ENCODE measurements at places on chromosomes 3 and 15.

GRCh38 chr3:145557405-145557804, 603.6 kb downstream of the PLOD2 start:
- no peaks in the 10 kb centered on the region for H3K27me3 ChIP-seq
- no peak overlapping the region for H3K4me3 ChIP-seq
- H3K36me3 ChIP-seq = no peaks in the 10 kb centered on the region
- no peaks in the 10 kb centered on the region for H3K4me1 ChIP-seq

DNA sequence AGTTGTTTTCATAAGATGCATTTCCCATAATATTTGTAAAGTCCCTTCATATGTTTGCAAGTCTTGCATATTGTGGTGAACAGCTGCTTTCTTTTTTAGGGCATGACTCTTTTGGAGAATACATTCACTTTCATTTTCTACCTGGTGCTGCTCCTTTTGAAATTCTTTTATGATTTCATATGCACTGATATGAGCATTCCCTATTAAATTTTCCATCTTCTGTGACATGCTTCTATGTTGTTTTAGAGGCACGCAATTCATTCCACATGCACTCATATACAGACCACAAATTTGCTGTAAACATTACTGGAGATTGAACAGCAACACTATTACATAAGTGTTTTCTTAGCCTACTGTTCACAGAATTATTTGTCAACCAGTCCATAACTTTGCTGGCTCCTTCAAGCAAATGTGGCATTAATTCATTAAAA, 92.8 kb upstream of the TNFSF10 start:
- H3K27me3 ChIP-seq = no peaks in the 10 kb centered on the region
- H3K4me3 ChIP-seq = no peak overlapping the region
- no peaks in the 10 kb centered on the region for H3K36me3 ChIP-seq
- DNase-seq = no peak

DNA sequence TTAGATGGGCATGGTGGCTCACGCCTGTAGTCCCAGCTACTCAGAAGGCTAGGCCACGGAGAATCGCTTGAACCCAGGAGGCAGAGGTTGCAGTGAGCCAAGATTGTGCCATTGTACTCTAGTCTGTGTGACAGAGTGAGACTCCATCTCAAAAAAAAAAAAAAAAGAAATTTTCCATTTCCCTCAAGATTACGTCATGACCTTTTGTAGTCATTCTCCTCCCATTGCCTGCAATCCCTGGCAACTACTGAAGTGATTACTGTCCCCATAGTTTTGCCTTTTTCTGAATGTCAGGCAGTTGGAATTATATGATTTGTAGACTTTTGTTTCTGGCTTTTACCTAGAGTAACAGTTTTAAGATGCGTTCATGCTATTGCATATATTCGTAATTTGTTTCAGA, 28.0 kb downstream of the WDR76 start:
- no peak overlapping the region for H3K4me3 ChIP-seq
- H3K36me3 ChIP-seq = peaks cover 95% of the 10 kb centered on the region
- no peaks in the 10 kb centered on the region for H3K4me1 ChIP-seq
- H3K27me3 ChIP-seq = no peaks in the 10 kb centered on the region

DNA sequence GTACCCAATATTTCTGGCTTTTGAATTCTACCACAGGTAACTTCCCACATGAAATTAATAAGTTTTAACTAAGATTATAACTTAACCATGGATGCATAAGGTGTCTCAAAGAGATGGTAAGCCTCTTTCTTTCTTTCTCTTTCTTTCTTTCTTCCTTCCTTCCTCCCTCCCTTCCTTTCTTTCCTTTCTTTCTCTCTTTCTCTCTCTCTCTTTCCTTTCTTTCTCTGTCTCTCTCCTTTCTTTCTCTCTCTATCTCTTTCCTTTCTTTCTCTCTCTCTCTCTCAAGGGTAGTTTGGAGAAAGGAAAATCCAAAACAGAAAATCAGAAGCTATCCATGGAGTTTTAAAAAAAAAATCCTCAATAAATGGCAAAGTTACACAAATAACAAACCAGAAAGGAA, 10.4 kb upstream of the MTMR14 start:
- H3K4me3 ChIP-seq = no peak overlapping the region
- no peaks in the 10 kb centered on the region for H3K36me3 ChIP-seq
- H3K27ac ChIP-seq = no peak overlapping the region
- H3K27me3 ChIP-seq = no peaks in the 10 kb centered on the region

DNA sequence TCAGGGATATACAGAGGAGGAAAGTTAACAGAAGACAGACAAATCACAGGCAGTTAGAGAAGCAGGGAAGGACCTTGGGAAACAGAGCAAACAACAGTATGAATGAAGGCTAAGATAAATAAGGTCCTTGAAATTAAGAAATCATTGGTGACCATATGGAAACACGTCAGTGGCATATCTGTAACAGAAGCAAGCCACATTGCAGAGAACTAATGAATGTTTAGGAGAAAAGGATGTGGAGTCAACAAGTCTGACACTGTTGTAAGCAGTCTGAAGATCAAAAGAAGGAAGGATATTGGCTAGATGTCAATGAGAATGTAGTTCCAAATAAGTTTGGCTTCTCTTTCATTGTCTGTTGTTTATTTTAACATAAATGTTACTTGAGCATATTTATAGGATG, 542.4 kb downstream of the UNC13C start:
- H3K27me3 ChIP-seq = peaks cover 31% of the 10 kb centered on the region
- no peak for DNase-seq
- no peak overlapping the region for H3K27ac ChIP-seq
- H3K4me1 ChIP-seq = no peaks in the 10 kb centered on the region
- H3K4me3 ChIP-seq = no peak overlapping the region

DNA sequence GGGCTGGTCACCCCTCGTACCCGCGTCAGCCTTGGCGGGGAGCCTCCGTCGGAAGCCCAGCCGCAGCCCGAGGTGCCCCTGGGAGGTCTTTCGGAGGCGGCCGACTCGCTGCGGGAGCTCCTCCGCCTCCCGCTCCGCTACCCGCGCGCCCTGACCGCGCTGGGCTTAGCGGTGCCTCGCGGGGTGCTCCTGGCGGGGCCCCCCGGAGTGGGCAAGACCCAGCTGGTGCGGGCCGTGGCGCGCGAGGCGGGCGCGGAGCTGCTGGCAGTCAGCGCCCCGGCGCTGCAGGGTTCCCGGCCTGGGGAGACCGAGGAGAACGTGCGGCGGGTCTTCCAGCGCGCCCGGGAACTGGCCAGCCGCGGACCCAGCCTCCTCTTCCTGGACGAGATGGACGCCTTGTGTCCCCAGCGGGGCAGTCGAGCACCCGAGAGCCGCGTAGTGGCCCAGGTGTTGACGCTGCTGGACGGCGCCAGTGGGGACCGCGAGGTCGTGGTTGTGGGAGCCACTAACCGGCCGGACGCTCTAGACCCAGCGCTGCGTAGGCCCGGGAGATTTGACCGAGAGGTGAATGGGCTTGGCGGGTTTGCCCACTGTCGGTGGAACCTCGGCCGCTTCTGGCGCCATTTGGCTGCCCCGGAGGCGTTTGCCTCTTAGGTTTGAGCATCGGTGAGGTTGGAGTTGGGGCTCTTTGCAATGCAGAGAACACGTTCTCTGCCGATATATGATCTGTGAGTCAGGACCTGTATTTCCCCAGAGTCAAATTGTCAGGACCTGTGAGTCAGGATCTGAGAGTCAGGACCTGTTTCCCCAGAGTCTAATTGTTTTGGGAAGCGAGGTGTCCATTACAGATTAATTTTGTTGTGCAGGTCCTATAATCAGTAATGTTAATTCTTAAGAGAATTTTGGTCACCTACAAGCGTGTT, 24.9 kb upstream of the GATM start:
- H3K27ac ChIP-seq = peak overlapping the region; percentile 66
- peaks cover 7% of the 10 kb centered on the region for H3K4me1 ChIP-seq
- H3K4me3 ChIP-seq = peak overlapping the region; percentile 89
- no peaks in the 10 kb centered on the region for H3K27me3 ChIP-seq
- peaks cover 43% of the 10 kb centered on the region for H3K36me3 ChIP-seq
- DNase-seq = peak; percentile 81
